CD4-positive, CD25-positive, alpha-beta regulatory T cell (primary cell): ENCODE measurements at places on chromosomes 4 and X. TPM values are rescaled to one million over a fixed set of nuclear protein-coding genes. Genes with fewer than 3 reads are reported as not detected.

DNA sequence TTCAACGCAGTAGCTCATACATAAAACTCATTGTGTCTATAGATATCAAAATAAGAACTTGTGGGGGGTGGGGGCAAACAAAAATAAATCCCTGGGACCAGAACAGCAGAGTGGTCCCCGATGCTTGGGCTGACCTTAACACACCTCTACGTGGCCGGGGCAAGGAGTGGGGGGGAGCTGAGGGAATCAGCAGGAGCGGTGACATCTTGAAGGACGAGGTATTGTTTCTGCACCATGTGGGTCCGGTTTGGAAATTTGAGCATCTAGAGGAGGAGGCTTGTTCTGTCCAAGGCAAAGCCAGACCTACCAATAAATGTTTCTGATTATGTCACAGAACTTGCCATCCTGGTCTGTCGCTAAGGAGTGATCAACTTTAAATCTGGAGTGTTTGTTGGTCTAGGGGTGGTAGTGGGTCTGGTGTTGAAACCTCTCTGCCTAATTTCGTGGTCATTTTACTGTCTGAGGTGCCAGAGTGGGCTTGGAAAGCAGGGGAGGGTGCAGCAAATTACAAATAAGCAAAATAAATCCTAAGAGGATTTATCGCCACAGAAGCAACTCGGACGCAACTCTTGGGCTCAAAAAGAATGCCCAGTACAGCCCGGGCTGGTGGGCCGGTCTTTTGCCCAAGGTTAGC, 774 bp upstream of the RAPGEF2 start:
- DNase-seq = no peak

DNA sequence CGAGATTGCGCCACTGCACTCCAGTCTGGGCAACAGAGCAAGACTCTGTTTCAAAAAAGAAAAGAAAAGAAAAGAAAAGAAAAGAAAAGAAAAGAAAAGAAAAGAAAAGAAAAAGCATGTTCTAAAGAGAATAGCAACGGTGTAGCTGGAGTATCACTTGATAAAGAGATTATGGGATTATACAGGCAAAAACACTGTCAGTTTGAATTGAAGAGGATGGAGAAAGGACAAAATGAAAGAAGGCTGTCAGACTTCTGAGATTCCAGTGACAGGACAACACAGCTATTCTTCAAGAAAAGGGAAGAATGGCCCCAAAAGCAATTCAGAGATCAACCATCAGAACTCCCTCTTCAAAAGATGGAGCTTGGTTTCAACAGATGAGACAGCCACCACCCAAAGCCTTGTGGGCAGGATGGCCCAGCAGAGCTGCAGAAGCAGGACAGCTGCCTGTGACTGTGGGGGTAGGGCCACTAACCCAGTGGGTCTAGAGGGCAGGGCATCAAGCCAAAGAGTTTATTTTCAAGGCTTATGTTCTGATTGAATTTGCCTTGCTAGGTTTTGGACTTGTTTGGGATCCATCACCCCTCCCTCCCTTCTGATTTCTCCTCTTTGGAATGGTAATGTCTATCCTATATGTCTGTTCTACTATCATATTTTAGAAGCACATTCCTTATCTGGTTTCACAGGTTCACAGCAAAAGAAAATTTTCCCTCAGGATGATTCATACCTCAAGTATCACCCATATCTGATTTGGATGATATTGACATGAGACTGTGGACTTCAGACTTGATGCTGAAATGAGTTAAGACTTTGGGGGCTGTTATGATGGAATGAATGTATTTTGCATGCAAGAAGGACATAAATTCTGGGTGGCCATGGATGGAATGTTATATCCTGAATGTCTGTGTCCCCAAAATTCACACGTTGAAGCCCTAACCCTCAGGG, 17.5 kb downstream of the RFC1 start:
- no peak for DNase-seq

DNA sequence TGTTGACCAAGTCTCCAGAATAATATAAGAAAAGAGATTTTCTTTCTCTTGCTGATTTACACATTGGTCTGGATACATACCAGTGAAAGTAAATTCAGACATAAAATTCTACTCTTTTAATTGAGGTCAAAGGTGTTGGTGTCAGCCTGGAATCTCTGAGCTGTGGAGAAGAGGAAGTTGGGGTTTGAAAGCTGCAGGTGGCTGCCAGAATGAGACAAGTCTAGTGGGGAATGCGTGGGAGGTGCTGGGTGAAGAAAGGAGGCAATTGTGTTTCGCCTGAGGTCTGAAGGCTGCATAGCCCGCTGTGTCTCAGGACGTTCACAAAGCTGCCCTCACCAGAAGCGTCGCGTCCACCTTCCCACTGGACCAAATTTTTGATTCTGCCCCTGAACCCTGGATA, 31.2 kb downstream of the PHEX start:
- no peak for DNase-seq

- no peak for DNase-seq
Measured at GRCh38 chr4:76867880-76868655, 29.9 kb downstream of the SOWAHB start.

- no peak for DNase-seq
Measured at GRCh38 chr4:98386-98785, 25.9 kb upstream of the ZNF718 start.

- no peak for DNase-seq
Measured at GRCh38 chrX:53374222-53374820, 48.1 kb downstream of the SMC1A start.

DNA sequence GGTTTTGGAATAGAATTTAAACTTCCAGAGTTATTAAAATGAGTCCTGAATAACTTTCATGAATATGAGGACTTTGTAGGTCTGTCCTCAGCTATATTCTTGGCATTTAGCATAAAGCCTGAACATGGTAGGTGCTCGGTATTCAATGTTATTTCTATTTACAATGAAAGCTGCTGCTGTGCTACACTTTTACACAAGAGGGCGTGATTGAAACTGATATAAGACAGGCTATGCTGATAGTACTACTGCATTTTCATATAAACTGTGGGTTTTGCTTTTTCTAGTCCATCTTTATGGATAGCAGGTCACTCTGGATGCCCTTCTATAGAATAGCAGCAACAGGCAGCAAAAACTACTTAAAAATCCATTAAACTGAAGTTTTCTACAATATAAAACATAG, 12.3 kb upstream of the GNPDA2 start:
- no peak for DNase-seq

DNA sequence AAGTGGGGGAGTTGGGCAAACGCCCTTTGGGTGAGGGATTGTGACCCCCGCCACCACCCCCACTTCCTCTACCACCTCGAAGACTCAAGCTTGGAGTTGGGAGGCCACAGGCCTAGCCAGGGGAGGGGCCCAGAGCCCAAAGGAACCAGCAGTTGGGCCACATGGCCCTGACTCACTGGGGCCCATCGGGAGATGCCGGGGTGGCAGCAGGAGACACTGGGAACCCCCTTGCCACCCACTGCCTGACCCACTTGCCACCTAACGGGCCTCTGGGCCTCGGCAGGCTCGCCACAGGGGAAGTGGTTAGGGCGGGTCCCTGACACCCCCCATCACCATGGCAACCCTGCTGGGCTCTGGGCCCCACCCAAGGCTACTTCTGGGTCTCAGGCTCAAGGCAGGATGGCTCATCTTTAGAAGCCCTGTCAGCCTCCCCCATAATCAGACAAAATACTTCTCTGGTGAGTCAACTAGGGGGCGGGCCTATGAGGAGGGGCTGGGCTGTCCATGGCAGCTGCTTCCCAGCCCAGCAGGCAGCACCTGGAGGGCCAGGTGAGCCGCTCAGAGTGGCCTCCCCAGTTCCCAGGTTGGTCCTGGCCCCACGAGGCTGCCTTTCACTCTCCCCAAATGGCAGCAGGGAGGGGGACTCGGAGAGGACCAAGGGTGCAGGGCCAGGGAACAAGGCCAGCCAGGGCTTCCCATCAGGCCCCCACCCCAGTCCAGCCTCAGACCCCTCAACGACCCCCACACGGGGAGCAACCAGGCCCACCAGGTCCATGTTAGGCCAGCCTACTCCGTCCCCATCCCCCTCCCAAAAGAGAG, 5.6 kb downstream of the FLNA start:
- DNase-seq = peak; percentile 97

GRCh38 chrX:53163436-53163835, 61.6 kb downstream of the KDM5C start:
- DNase-seq = no peak

- no peak for DNase-seq
Measured at GRCh38 chrX:3576886-3577501, 136.5 kb downstream of the PRKX start.

GRCh38 chr4:178293601-178294000, 851.4 kb upstream of the AGA start:
- DNase-seq = no peak

GRCh38 chr4:61995717-61996340, 795.7 kb downstream of the ADGRL3 start:
- no peak for DNase-seq

DNA sequence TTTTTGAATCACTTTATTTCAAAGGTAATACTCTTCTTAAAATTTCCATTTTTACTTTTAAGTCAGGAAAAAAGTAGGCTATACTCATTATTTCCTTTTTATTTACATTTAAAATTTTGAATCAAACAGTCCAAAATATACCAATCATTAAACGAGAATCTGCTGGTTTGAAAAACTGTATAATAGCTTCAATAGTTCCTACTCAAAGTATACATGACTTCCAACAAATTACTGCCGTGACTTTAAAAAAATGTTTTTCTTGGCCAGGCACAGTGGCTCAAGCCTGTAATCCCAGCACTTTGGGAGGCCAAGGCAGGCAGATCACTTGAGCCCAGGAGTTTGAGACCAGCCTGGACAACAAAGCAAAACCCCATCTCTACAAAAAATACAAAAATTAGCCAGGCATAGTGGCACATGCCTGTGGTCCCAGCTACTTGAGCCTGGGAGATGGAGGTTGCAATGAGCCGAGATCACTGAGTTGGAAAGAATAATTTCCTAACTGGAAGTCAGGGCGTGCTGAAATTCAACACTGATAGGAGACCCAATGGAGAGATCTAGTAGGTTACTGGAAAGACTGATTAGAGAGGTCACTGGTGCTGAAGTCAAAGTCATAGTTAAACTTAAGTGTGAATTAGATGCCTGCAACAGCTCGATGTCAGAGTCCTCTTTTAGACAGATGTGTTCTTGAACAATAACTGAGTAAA, 9.0 kb downstream of the KLHL8 start:
- DNase-seq = no peak

DNA sequence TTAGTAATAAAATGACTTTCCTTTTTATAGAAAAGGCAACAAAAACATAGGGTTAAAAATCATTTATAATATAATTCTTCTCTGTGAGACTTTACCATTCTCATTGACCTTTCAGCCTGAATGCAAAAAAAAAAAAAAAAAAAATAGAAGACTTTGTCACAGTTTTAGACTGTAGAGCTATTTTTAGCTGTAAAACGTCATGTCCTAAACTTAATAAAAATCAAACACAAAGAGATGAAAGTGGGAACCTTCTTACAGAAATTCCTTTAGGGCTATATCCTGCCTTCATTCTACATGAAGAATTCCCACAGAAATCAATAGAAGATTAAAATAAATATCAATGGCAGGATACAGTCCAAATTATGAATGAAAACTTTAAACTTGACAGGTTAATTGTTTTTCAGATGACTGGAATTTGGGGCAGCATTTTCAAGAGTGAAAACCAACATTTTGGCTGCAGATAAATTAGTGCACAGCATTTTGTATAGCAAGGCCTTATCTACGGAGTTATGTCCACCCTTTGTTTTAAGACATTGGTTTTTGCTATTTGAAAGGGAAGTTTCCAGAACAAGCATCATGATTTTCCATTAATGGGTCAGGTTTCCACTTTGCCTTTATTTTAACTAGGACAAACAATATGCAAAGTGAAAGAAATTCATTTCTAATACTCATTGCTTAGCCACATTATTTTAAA, 219.5 kb downstream of the SPCS3 start:
- DNase-seq = no peak

GRCh38 chr4:68654946-68655721, 15.3 kb downstream of the UGT2B15 start:
- no peak for DNase-seq

- no peak for DNase-seq
Measured at GRCh38 chr4:87916626-87917025, 58.9 kb upstream of the SPP1 start.

DNA sequence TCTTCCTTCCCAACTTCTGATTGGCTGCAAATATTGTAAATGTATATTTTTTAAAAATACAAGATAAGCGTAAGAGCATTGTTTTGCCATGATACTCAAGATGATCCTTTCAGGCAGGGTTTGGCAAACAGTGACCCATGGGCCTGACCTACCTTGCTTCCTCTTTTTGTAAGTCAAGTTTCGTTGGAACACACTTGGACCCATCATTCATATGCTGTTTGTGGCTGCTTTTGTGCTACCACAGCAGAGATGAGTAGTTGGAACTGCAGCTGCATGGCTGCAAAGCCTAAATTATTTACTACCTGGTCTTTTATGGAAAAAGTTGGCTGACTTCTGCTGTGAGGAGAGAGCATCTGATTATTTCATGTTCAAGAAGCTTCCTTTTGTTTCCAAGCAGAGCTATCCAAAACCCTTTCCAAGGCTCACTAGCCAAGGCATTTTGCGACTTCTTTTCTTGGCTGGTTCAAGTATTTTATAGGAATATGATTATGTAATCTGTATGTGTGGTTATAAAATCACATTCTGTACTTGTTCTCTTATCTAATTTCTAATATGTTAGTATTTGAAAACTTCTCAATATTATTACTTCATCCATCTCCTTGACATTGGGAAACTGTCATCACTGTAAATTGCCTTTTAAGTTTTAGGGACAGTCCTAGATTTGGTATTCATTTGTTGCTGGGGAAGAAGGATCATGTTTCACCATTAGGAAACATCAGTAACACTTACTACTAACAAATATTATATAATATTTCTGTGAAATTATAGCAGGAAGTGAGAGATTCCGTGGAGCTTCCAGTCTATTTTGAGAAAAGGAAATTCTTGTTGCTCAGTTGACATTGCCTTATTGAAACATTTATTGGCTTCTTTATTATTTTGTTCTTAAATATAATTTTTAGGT, 109.2 kb downstream of the ARHGAP10 start:
- no peak for DNase-seq

GRCh38 chrX:46165411-46165810, 379.8 kb downstream of the ZNF674 start:
- no peak for DNase-seq

DNA sequence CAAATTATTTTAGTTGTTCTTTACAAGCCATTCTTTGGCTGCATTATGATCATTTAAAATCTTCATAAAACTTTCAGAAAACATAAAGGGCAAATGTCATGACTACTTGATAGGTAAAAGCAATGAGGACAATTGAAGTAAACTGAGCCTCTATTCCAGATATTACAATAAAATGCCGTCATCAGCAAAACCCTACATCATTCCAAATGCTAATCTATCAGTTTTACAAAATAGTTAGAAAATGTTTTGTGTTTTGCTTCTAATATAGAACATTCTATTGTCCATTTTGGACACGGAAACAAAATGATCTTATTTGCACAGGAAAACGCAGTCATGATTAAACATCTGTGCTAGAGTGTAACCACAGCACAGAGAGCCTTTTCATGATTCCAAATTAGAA, 1330.6 kb upstream of the ADGRL3 start:
- DNase-seq = no peak

- DNase-seq = no peak
Measured at GRCh38 chrX:38839944-38840343, 38.7 kb downstream of the MID1IP1 start.

Gene PLS3
- 1.5 TPM for total RNA-seq

Gene RIPPLY1
- total RNA-seq = not detected

Gene NUDT11
- 0.27 TPM for total RNA-seq

Gene SYN1
- total RNA-seq = not detected

Gene PGK1
- total RNA-seq = 254 TPM

Gene SMIM43
- not detected for total RNA-seq

Gene GAK
- total RNA-seq = 254 TPM

Gene MTMR8
- 7.2 TPM for total RNA-seq

Gene RNF175
- total RNA-seq = 2.1 TPM
